NCI-H1436 (cell line): ENCODE measurements at places on chromosomes 6 and 20.
A peak's percentile ranks its signal among the peaks of the same experiment; 100 is the strongest.

GRCh38 chr20:32807706-32808105, 12.0 kb upstream of the MAPRE1 start:
- DNase-seq, result peak; percentile 29

DNA sequence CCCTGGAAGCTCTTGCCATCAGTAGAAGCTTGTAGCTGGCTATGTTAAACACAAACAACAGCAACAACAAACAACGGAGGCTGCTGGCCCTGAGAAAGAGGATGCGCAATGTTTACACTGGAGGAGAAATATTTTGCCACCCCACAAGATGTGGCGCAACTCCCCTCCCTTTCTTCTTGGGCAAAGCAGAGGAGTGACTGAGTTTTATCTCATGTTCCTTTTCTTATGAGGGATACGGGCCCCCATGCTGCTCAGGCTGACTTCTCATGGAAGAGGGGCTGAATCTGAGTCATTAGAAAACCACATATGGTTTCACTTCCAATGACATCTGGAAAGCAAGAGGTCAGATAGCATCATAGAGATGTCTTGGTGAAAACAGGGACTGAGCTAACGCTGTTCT, 75.9 kb upstream of the HDDC2 start:
- no peak for DNase-seq

DNA sequence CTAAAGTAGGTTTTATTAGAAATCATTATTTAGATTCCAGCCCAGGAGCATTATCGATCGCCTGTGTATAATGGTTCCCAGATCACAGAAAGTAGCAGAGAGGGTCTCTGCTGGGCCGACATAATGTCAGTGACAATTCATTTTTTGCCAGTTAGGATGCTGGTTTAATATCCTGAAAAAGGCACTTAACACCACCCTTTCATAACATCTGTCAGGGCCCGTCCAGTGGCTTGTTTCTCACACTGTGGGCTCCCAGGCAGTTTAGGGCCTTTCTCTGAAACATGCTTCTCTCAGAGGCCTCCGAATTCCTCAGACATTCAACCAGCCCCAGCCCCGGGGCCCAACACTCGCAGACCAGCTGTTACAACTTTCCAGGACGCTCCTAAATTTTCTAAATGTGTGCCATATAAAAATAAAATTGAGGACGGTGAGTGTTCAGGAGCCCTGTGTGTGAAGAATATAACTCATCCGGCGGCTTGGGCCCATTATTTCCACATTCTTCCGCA, 108.6 kb upstream of the EYA4 start:
- DNase-seq, result no peak

DNA sequence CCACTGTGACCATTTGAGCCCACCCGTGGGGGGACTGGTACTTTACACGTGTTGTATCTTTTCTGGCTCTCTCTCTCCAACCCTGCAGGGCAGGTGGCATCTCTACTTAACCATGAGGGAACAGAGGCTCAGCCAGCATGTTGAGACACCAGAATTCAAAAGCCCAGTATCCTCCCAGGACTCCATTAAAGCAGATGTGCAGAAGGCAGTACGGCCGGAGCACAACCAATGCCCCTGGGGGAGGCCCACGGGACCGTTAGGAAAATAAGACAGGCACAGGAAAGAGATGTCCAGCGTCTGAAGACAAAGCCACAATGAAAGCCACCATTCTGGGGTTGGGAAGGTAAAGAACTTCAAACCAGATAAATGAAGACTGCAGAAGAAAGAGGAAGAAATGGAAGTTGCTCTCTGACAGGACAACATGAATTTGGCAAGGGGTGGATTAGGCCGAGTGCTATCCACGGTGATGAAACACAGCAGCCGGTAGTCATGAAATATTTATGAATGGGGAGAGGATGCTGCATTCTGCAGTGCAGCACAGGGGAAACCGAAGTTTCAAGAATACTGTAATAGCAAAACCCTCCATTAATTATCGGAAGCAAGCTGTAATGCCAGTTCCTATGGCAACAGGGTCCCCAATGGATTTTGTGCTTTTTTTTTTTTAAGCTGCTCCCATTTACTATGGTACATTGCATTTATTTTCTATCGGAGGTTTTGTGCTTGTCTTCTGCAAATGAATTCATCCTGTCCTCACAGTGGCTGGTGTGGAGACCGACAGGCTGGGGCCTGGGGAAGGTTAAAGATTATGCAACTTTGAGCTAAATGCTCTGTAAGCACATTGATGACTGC, 179.4 kb downstream of the NRN1 start:
- DNase-seq, result no peak

DNA sequence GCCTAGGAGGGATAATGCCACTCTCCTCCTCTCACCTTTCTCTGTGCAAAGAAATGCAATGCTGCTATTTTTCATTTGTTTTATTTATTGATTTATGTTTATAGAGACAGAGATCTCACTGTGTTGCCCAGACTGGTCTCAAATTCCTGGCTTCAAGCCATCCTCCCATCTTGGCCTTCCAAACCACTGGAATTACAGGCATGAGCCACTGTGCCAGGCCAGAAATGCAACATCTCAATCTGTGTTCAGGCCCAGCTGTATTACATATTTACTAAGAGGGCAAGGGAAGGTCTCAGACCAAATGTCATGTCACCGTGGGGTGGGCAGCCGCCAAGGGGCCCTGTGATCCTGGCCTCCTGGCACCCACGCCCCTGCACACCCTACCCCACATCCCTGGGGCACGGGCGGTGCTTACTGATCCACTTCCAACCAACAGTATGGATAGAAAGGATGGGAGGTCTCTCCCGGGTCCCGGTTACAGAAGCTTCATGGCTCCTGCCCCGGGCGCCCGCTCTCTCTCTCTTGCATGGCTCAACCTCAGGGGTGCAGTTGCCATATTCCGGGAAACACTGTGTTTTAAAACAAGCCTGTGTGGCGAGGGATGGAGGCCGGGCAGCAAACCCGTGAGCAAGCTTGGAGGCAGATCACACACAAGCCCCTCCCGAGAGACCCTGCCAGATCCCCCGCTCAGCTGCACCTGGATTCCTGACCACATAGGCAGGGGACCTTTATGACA, 111.8 kb downstream of the AGPAT4 start:
- no peak for DNase-seq

- DNase-seq, result no peak
Observed at GRCh38 chr20:12927489-12927888, 81.3 kb upstream of the SPTLC3 start.

GRCh38 chr6:132929141-132929540, 114.8 kb downstream of the RPS12 start:
- no peak for DNase-seq

GRCh38 chr6:167103041-167103891, 19.6 kb upstream of the CCR6 start:
- DNase-seq, result no peak

- no peak for DNase-seq
Observed at GRCh38 chr6:35512740-35513139, at the start of gene TULP1. Gene TULP1, minus strand, starts transcription at chr6:35512896. Its CDS starts 38 bp downstream, at chr6:35512858.

DNA sequence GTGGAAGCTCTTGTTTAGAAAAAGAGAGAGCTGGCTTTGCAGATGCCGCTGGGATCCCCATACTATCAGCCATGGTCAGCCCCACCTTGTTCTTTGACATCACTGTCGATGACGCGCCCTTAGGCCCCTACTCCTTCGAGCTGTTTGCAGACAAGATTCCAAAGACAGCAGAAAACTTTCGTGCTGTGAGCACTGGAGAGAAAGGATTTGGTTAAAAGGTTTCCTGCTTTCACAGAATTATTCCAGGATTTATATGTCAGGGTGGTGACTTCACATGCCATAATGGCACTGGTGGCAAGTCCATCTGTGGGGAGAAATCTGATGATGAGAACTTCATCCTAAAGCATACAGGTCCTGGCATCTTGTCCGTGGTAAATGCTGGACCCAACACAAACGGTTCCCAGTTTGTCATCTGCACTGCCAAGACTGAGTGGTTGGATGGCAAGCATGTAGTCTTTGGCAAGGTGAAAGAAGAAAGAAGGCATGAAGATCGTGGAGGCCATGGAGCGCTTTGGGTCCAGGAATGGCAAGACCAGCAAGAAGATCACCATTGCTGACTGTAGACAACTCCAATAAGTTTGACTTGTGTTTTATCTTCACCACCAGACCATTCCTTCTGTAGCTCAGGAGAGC, 2.4 kb upstream of the BLCAP start:
- DNase-seq, result no peak

DNA sequence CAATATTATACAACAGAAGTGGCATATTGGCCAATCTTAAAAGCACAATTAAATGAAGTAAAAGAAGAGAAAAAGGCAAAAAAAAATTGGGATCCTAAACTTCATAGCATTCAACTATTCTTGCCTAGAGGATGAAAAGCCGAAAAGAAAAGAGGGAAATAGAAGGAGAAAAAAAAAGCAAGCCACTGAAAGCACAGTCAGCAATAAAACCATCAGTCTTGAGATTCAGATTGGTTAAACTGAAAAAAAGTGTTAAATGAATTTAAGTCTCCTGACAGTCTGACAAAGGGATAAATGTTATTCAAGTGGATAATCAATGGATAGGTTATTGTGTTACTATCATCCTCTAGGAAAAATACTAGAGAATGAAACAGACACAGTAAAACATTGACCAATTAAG, 19.9 kb downstream of the MOXD1 start:
- DNase-seq, result no peak

- no peak for DNase-seq
Observed at GRCh38 chr6:36599791-36600209, 5.6 kb downstream of the SRSF3 start.

GRCh38 chr6:56232436-56232835, 14.9 kb downstream of the COL21A1 start:
- no peak for DNase-seq

- DNase-seq, result no peak
Observed at GRCh38 chr6:150255840-150256239, 113.0 kb upstream of the IYD start.

- no peak for DNase-seq
Observed at GRCh38 chr6:155404937-155405336, 50.7 kb downstream of the NOX3 start.

DNA sequence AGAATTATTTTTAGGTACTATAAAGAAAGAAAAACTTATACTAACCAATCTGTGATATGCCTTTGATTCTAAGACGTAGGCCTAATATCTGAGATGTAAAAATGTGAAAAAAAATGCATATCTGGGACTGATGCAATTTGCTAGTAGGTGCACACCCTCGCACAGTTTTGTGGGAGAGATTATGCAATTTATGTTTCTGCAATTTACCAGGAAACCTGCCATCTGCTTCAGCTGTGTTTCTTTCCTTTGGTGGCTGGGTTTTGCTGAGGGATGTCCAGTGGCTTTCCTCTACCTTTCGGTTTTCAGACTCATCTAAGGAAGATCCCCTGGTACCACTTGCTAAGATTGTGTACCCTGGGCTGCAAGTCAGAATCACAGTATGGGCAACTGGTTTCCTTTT, 186.9 kb downstream of the ZFP64 start:
- no peak for DNase-seq

- no peak for DNase-seq
Observed at GRCh38 chr6:158161566-158162254, 6.4 kb downstream of the SERAC1 start.

- peak; percentile 52 for DNase-seq
Observed at GRCh38 chr6:133973109-133973971, 20.3 kb downstream of the TBPL1 start.

GRCh38 chr20:14597206-14597715, 259.8 kb upstream of the FLRT3 start:
- DNase-seq, result no peak

GRCh38 chr6:136783495-136784270, 8.6 kb downstream of the MAP3K5 start:
- no peak for DNase-seq

GRCh38 chr6:169915769-169916550, 164.5 kb downstream of the ERMARD start:
- no peak for DNase-seq

DNA sequence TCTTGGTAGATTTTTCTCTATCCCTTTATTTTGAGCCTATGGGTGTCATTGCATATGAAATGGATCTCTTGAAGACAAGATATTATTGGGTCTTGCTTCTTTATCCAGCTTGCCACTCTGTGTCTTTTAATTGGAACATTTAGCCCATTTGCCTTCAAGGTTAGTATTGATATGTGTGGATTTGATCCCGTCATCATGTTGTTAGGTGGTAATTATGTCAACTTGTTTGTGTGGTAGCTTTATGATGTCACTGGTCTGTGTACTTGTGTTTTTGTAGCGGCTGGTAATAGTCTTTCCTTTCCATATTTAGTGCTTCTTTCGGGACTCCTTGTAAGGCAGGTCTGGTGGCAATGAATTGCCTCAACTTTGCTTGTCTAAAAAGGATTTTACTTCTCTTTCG, 61.9 kb downstream of the UNC5CL start:
- DNase-seq, result no peak
